ENCODE measurements at places on chromosomes 2 and 18. TPM values are rescaled to one million over a fixed set of nuclear protein-coding genes. Genes with fewer than 3 reads are reported as not detected.

- no peak overlapping the region for H3K27ac ChIP-seq
- DNase-seq = no peak
- H3K4me3 ChIP-seq = no peak overlapping the region
- H3K36me3 ChIP-seq = no peaks in the 10 kb centered on the region
- H3K4me1 ChIP-seq = no peaks in the 10 kb centered on the region
Measured at GRCh38 chr2:33178209-33178608, 231.5 kb downstream of the LTBP1 start.

The FBXO36 gene
- 3.3 TPM for total RNA-seq

GRCh38 chr18:10320791-10321190 is 133.6 kb upstream of the APCDD1 start:
- H3K36me3 ChIP-seq = no peaks in the 10 kb centered on the region
- H3K27me3 ChIP-seq = no peaks in the 10 kb centered on the region
- no peak overlapping the region for H3K27ac ChIP-seq
- DNase-seq = no peak
- H3K4me3 ChIP-seq = no peak overlapping the region

The CLEC4F gene
- not detected for total RNA-seq

GRCh38 chr2:18346874-18347273 is 213.6 kb downstream of the RDH14 start:
- H3K36me3 ChIP-seq = no peaks in the 10 kb centered on the region
- no peak for DNase-seq
- H3K27ac ChIP-seq = no peak overlapping the region

All from breast epithelium (tissue), 4 donors.